ENCODE measurements at places on chromosomes 5 and 9.

DNA sequence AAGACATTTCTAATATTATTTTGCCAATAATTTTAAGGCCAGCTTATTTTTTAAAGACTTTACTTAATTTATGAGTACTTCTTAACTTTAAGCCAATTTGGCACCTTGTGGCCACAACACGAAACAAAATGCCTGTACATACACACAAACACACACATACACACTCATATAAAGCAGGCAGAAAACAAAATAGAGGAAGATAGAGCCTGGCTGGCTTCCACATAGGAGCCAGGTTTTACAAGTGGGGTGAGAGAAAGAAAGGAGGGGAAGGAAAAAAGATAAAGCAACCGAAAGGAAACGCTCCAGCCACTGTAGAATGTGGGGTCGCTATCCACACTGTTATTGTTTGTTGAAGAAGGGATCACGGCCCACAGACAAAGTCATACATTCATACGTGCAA lies 10.4 kb downstream of the GMCL2 start:
- no peak for DNase-seq

DNA sequence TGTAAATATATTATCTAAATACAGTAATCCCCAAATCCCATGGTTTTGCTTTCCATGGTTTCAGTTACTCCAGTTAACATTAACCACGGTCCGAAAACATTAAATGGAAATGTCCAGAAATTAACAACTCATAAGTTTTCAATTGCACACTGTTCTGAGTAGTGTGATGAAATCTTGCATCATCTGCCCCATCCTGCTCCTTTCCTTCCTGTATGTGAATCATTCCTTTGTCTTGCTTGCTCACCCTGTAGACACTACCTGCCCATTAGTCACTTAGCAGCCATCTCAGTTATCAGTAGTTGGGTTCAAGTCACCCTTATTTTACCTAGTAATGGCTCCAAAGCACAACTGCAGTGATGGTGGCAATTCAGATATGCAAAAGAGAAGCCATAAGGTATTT lies 1568.5 kb upstream of the WWC1 start:
- DNase-seq = no peak

- DNase-seq = no peak
Measured at GRCh38 chr5:170265522-170265921, 32.1 kb downstream of the LCP2 start.

GRCh38 chr5:150189326-150189725 lies 536 bp upstream of the SLC6A7 start:
- DNase-seq = no peak

- no peak for DNase-seq
Measured at GRCh38 chr9:78791779-78792178, 494.9 kb downstream of the PSAT1 start.

GRCh38 chr5:126192226-126192625 lies 231.0 kb upstream of the GRAMD2B start:
- no peak for DNase-seq

- no peak for DNase-seq
Measured at GRCh38 chr9:76676857-76677256, 87.4 kb upstream of the PCA3 start.

GRCh38 chr9:16304301-16304700 lies 566.2 kb downstream of the BNC2 start:
- no peak for DNase-seq

- peak; percentile 51 for DNase-seq
Measured at GRCh38 chr5:109412981-109413402, 3.2 kb upstream of the PJA2 start.

DNA sequence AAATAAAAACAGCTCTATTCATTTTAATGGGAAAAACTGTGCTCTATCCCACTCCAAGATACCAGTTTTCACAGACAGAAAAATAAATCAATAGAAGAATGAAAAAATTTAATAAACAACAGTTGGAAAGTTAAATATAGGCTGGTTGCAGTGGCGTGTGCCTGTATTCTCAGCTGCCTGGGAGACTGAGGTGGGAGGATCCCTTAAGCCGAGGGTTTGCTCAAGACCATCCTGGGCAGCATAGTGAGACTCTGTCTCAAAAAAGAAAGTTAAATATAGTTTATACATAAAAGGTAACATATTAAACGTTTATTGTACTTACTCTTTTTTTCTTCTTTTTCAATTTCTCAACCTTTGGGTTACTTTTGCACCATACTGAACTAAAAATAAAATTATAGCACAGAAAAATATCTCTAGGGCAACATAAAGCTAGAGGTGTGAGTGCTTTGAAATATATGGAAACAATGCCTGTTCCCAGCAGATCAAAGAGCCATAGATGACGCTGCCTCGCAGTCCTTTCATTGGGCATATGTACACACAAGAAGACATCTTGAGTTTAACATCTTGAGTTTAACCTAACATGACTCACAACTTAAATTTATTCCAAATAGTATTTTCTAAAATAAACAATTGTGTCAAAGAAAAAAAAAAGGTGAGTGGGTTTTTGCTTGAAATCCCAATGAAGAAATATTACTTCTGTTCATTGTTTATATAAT lies 25.7 kb upstream of the KLF9 start:
- DNase-seq = no peak

DNA sequence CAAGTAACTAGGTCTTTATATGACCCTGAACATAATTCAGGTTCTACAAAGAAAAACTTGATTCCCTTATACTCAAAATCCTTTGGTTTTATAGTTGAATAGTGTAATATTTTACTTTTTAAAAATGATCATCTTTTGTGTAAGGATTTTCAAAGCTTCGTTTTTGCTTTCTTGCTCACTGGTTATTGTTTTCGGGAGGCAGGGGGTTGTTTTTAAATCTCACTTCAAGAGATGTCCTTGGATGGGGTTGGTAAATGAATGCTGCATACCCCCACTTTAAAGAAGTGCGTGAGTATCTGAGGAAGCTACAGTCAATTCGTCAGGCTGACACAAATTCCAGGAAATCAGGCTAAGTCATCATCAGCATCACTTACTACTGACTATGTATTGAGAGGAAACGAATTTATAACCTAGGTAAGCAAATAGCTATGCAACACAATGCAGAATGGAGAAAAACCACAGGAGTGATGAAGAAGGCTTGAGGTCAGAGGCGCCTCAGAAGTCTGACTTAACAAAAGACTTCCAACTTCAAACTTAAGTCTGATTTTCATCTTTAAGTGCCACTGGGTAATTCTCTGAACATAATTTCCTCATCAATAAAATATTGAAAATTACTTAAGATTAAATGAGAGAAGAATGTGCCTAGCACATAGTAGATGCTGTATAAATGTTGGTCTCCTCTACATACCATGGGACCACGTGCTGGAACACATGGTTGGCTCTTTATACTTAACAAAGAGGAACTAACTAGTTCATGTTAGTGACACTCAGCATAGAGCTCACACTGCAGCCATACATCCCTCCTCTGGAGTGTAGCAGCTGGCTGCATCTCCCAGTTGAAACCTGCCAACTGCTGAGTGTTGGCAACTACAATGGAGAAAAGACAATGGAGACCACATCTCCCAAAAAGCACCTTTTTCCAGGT lies 106.0 kb upstream of the KIF2A start:
- peak; percentile 11 for DNase-seq

DNA sequence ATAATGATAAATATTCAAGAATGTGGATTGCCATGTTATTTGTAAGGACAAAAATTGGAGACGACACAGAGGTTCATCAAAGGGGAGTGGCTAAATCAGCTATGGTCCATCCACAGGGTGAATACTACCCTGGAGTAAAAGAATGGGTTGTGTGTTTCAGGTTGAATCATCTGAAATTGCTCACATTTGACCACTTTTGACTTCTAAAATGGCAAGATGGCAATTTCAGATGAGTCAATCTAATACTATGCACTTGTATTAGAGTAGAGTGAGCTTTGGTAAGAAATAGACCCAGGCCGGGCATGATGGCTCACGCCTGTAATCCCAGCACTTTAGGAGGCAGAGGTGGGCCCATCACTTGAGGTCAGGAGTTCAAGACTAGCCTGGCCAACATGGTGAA lies 131.8 kb downstream of the GAPVD1 start:
- DNase-seq = no peak

- DNase-seq = no peak
Measured at GRCh38 chr9:33153666-33154065, 13.5 kb downstream of the B4GALT1 start.

DNA sequence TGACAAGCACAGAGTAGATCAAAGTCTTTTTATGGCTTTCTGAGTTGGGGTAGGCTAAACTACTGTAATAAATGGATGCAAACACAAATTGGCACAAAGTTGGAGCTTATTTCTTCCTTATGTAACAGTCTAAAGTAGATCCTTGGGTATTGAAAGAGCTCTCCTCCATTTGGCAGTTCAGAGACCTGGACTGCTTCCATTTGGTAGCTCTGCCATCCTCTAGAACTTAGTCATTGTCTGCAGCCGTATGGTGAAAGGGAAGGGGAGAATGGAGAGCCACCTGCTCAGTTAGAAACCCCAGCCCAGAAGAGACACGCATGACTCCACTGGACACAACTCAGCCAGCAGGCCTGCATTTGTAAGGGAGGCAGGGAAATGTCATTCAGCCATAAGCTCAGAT lies 345.0 kb downstream of the DMAC1 start:
- DNase-seq = no peak

DNA sequence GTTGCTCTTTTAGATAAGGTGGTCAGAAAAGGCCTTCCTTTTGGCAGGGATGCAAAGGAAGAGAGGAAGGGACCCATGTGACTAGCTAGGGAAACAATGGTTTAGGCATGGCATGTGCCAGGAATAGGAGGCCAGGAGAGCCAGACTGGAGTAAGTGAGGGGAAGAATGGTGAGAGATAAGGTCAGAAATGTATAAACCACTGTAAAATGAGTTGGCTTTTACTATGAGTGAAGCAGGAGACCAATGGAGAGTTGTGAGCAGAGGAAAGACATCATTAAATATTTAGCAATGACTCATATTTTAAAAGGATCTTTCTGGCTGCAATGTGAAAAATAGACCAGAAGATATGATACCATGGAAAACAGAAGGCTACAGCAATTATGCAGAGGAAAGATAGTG lies 50.9 kb downstream of the AP3B1 start:
- peak; percentile 13 for DNase-seq

DNA sequence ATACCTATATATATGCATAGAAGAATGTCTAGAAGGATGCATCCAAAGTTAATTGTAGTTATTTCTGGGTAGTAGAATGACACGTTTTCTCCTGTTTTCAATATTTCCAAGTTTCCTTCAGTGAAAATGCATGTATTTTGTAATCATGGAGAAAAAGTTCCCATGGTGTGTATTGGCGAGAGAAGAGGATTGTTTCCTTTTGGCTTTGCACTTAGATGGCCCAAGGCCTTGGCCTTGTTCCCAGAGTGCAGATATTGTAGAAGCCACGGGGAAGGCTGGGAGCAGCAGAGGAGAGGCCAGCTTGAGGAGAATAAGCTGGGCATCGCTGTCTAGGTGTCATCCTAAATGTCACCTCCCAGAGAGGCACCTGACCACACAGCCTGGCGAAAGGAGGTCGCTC lies 44.0 kb downstream of the IRF1 start:
- no peak for DNase-seq

DNA sequence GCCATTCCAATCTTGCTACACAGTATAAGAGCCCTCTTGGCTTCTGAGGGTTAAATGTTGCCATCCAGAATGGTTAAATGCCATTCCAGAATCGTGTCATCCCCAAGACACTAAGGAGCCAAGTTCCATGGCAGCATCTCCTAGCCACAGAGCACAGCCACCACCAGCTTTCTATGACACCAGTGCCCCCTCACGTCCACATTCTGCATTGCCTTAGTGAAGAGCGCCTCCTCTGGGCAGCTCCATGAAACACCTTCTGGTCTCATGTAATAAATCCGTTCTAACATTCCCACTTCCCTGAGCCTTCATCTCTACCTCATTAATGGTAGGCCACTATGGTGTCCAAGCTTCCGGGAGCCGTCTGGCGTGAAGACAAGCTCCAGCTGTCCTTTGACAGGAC lies 12.4 kb downstream of the CBY3 start:
- peak; percentile 87 for DNase-seq

GRCh38 chr9:119375892-119376291 lies 6.7 kb upstream of the BRINP1 start:
- DNase-seq = peak; percentile 42

GRCh38 chr9:128121924-128122808 lies 5.4 kb downstream of the PTGES2 start:
- DNase-seq = no peak

DNA sequence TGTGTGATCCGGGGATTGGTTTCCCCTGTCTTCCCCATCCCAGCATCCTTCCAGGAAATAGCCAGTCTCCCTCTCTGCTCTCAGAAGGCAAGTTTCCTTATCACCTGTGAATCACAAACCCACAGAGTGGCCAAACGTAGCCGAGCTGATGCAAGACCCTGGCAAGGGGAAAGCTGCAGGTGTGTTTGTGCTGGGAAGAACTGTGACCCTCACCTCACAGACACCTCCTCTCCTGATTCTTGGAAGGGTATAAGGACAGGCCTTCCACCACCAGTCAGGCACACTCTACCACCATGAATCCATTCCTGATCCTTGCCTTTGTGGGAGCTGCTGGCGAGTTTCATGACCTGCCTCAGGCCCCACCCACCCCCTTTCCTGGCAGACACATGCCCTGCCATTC lies at the start of gene PRSS3:
PRSS3 (plus strand) TSS at position 281 of the 400 bp plus-strand sequence; CDS start at position 294, 13 bp downstream.
- DNase-seq = no peak

- no peak for DNase-seq
Measured at GRCh38 chr5:163964671-163965070, 459.3 kb downstream of the MAT2B start.

DNA sequence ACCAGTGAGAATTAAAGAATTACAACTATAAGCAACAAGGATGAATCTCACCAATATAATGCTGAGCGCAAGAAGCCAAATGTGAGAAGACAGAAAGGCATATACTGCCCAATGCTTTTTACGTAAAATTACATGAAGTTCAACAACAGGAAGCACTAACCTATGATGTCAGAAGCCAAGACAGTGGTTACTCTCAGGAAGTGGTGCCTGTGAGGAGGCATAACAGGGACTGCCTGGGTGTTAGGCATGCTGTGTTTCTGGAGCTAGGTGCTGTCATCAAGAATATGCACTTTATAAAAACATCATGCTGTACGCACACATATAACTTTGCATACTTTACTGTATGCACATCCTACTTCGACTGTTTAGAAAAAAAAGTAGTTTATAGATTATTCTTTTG lies 30.1 kb downstream of the FRMD3 start:
- DNase-seq = no peak

DNA sequence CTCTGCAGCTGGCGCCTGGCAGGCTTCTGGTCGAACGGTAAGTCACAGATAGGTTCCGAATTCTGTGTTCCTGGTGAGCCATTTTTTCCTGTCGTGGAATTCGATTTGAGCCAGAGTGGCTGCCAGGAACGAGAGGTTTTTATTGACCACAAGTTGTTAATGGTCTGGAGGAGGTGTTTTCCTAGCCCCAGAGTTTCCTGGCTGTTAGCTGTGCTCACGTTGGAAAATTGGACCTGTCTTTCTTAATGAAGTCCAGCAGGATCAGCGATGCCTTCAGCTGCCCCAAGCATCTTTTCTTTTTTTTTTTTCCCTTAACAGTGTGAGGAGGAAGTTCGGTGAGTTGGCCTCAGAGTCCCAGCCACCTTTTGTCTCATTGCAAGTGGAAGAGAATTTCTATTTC lies 62.9 kb downstream of the COL5A1 start:
- no peak for DNase-seq

DNA sequence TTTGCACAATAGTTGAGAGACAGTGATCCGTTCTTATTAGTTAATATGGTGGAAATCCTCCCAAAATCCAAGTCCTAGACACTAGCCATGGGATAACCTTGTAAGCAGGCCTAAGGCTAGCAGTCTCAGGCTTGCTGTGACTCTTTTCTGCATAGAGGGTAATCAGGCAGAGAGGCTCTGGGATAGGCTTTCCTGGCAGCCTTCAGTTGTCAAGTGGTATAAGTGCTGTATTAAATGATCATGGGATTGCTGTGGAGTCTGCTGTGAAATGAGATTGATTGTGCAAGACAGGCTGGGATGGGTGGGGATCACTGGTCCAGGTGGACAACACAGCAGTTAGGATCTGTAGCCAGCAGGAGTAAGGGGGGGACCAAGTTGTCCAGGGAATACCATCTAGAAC lies 416.4 kb downstream of the TLE4 start:
- DNase-seq = no peak

All from hematopoietic multipotent progenitor cell treated with erythropoietin and hydrocortisone succinate and interleukin-3 and kit ligand, for 6 days (in vitro differentiated cells).